ENCODE measurements at places on chromosomes 7 and 10.

GRCh38 chr7:100832281-100832633 lies 4.9 kb upstream of the EPHB4 start:
- no peak for DNase-seq

- no peak for DNase-seq
These were observed 171.8 kb downstream of the NXPH1 start for GRCh38 chr7:8605221-8605620.

DNA sequence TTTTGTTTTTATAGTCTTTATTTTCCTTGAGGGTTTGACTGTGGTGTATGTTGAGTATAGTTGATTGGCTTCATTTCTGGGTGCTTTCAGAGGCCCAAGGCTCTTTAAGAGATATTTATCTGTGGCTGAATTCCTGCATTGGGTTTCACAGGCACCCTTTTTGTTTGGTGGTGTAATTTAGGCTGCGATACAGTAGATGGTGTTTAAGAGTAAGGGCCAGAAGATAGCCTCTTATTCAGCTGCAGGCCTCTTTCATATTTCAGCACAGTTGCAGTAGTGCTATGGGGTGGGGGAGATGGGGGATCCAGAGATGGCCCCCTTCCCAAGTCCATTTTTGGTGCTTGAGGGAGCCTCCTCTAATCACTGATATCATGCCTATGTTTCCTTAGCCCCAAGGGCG lies 69.7 kb downstream of the MGAM2 start:
- no peak for DNase-seq

DNA sequence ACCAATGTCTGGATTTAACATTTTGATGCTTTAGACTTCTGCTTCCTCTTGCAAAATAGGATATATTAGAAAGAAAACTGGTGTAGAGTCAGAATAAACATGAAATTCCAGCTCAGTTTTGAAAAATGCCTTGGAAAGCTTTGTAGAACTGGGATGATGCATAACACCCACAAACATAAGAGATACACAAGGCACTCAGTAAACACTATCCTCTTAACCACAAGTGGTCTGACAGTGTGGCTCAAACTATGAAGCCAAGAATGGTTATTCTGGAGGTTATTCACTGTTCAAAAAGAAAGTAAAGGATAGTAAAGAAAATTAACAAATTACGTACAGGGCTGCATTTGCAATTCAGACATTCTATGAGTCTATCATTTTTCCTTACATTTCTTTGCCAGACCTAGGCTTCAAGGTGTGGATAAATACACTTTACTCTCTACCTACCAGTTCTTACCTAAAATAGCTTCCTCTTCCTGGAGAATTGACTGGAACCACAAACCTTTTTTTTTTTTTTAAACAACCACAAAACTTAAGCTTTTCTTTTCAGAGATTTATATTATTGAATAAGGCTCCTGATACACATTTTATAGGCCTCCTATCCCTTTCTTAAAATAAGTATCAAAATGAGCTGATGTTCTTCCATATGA lies 9.0 kb upstream of the RSBN1L start:
- DNase-seq = no peak

GRCh38 chr7:38975944-38976392 lies 1.7 kb upstream of the POU6F2 start:
- no peak for DNase-seq

DNA sequence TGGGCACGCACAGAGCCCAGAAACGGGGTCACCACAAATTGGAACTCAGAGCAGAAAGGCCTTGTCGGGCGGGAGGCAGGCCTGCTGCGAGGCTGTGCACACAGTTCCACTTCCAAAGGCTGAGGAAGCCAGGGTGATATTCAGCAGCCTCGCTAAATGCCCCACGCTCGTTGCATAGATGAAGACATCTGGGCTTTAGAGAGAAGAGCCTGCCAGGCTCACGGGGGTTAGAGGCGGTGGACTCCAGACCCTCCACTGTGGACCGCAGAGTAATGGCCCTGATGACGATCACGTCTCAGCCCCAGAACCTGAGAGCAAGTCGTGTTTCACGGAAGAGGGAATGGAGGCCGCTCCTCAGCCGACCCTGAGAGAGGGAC lies 104.2 kb downstream of the DNAJB6 start:
- no peak for DNase-seq

- DNase-seq = no peak
These were observed 437.5 kb downstream of the PLXNA4 start for GRCh38 chr7:132138817-132139216.

DNA sequence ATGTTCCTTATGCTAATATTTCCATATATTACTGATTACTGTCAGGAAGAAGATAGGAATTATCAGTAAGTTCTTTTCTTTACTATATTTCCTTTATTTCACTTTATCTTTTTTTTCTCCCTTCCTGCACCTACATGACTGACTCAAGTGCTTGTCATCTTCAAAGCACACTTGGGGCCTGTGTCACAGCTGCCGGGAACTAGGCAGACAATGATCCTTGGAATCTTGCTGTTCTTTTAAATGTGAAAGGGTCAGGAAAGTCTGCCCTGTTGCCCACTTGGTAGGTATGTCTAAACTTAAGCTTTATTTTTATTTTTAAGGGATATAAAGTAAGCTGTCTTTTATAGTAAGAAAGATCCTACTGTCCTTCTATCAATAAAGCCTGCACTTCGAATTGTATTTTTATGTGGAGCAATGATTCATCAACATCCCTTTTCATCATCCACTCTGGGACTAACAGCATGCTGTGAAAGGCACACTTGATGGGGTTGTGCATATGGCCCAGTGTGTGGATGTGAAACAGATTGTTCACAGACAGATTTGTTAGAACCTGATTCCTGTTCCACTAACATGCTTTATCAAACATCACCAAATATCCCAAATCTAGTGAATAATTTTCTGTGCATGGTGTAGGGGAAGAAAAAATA lies 556.9 kb downstream of the DNAJB9 start:
- DNase-seq = no peak

GRCh38 chr10:4333459-4333894 lies 492.5 kb upstream of the AKR1E2 start:
- no peak for DNase-seq

DNA sequence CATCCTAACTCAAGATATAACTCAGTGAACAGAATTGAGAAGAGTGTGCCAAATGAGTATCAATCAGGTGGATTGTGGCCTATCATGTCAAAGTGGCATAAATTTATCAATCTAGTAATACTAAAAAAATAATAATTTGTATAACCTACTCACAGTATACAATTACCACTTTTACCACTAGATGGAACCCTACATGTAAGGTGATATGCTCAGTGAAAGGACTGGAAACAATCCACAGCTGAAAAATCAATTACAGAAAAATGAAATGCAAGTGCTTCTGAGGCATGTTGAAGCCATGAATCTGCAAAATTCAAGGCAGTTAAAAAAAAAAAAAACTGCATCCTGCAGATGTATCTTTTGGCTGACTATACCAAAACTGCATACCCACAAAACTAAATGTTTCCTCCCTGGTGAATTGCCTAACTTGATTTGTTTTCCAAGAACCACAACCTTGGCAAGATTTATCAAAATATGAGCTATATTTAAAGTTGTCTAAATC lies 13.9 kb downstream of the ARHGAP19 start:
- DNase-seq = peak; percentile 71

GRCh38 chr10:58704226-58704625 lies 191.6 kb downstream of the BICC1 start:
- DNase-seq = no peak

All from right lung (tissue), 10 donors.